Stimulated activated CD8-positive, alpha-beta memory T cell treated with anti-CD3 and anti-CD28 coated beads, Interleukin-4, amount 100 ng/mL, for 4 hours (primary cell): ENCODE measurements at places on chromosomes 13 and 19.
A peak's percentile ranks its signal among the peaks of the same experiment; 100 is the strongest.

GRCh38 chr19:1893791-1894190 is 8.5 kb upstream of the ABHD17A start:
- DNase-seq: no peak

DNA sequence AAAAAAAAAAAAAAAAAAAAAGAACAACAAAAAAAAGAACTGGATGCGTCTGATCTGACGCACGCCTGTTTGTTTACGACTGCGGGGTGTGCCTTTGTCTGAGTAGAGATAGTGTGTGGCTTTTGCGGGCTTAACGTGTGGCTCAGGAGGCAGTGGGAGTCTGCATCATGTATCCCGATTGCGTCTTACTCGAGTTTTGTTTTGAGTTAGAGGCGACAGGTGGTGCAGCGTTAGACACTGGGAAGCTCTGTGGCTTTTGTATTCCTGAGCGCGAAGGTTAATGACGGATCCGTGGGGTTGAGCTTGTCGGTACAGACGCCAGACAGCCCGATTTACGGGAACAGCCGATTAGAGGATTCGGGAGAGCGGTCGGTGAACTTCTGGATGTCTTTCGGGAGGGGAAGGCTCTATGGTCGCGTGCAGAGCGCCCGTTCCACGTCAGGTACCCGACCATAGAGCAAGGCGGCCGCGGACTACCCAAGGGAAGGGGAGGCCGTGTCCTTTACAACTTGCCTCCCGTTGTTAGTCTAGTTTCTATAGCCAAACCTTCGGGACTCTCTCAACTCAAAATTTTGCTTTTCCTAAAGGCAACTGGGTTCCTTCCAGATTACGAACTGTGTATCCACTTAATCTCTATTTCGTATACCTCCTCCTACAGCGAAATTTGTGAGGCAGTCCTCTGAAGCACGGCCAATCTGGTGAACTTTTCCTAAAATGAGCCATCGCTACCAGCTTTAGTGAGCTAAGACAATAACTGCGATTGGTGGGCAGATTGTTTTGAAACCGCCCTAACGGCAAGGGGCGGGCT is 926 bp upstream of the HNRNPUL1 start:
- peak; percentile 47 for DNase-seq

- no peak for DNase-seq
Observed at GRCh38 chr19:41926028-41926762, 2.1 kb downstream of the ERFL start.

GRCh38 chr13:63629591-63629990 is 2213.9 kb upstream of the PCDH20 start:
- DNase-seq: no peak

- no peak for DNase-seq
Observed at GRCh38 chr19:44943801-44944249, 1.8 kb downstream of the APOC4 start.

DNA sequence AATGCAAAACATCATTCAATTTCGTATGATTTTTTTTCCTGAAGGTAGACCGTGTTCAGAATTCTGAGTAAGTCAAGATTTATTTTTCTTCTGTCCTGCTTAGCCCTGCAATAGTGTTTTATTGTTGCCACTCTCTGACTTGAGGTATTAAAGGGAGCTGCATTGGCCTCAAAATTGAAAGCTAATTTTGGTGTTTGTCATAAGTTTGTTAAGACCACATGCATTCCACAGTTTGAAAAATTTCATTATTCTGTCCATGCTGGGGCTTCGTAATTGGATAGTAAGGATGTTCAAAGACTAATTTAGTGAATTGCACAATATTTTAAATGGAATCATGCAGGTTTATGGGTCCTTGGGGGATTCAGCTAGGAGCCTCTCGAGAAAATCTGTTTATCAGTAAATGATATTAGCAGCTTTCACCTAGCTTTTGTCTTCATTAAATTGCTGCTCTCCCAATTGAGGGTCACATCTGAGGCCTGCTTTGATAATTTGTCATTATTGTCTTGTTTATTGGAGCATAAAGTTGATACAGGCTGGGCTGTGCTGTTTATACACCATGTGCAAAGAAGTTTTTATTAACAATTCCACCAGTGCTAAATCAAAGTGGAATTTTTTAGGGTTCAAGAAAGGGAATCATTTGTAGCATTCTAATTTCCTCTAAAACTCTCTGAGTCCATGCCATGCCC is 339.8 kb upstream of the OBI1 start:
- no peak for DNase-seq

DNA sequence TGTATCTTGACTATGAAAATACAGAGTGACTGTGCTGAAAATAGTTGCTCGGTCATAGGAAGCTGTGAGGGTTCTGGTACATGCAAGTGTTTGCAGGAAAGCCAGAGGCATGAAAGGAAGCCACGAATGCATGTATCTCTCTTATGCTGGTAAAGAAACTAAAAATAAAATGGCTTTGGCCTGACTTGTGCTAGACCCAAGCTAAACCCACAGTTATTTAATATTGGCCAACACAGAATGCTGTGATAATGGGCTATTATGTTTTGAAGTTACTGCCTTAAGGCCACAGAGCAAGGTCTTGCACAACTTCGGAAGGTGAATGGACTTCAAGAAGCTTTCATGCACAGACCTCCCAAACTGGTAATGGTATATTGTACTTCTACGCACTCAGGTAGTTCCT is 518.2 kb upstream of the HTR2A start:
- DNase-seq: no peak

- no peak for DNase-seq
Observed at GRCh38 chr19:53870485-53870844, 2.8 kb downstream of the MYADM start.

- no peak for DNase-seq
Observed at GRCh38 chr13:59374691-59375090, 789.0 kb downstream of the DIAPH3 start.

DNA sequence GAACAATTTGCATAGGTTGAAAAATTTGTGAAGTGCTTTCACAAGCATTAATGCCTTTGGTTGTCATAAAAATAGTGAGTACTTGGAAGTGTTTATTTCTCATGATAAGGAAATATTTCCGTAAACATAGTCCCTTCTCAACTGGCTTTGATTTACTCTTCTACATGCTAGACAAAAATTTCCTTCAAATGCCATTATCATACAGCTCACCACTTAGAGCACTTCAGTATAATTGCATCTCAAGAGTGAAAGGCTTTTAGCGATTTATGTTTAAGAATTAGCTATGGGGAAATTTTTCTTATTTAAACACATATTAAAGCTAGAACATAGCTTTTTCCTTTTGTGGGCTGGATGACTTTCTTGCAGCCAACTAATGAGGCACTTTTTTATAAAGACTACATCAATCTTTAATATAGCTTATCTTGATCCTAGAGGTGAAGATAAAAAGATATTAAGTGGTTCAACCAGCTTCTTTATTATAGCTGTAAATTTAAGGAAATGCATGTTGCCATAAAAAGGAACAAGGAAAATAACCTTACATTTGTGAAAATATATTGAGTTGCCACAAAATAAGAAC is 656.8 kb downstream of the SLITRK6 start:
- DNase-seq: no peak

GRCh38 chr19:7818806-7819205 is 11.2 kb upstream of the EVI5L start:
- no peak for DNase-seq

DNA sequence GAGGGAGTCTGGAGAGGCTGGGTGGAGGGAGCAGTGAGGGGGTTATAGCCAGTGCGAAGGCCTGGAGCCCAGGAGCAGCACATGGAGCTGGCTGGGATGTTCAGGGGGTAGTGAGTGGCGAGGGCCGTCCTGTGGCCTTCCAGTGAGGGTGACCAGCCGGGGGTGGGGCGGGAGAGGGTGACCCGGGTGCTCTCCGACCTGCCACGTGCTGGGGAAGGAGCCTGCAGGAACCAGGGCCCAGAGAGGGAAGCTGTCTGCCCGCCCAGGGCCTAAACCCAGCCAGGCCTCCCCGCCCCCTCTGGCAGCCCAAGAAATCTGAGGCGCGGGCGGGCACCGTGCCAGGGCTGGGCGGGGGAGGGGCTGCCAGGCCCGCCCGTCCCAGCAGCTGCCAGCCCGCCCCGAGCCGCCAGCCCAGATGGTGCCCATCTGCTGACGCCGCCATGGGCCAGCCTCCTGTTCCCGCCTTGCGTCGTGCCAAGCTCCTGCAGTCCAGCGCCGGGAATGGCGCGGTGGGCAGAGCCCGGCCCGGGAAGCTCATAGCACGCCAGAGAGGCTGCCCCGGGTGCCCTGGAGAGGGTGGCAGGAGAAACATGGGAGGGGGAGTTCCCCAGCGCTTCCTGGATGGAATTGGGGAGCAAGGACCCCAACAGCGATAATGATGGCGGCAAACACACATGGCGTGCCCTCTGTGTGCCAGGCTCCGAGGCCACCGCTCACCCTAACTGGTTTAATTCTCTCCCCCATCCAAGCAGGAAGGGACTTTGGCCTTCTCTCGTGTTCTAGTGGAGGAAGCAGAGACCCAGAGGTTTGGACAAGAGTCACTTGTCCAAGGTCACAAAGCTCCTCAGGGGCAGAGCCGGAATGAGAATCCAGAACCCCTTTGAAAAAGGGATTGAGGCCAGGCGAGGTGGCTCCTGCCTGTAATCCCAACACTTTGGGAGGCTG is 21.5 kb downstream of the NFIC start:
- no peak for DNase-seq
